ENCODE measurements at places on chromosomes 7 and 10. TPM values are rescaled to one million over a fixed set of nuclear protein-coding genes. Genes with fewer than 3 reads are reported as not detected.

The DIP2C gene
- total RNA-seq: 8.1 TPM

The KIF20B gene
- 7.0 TPM for total RNA-seq

The ASAH2 gene
- under 0.01 TPM for total RNA-seq

The DNAJC12 gene
- 4.1 TPM for total RNA-seq

The NEUROD6 gene
- total RNA-seq: not detected

The AHR gene
- 189 TPM for total RNA-seq
